Cardiac muscle cell (in vitro differentiated cells and primary cell): ENCODE measurements at places on chromosomes 3 and 15. TPM values are rescaled to one million over a fixed set of nuclear protein-coding genes. Genes with fewer than 3 reads are reported as not detected.
A peak's percentile ranks its signal among the peaks of the same experiment; 100 is the strongest.

- H3K27me3 ChIP-seq: peaks cover 52% of the 10 kb centered on the region
- no peaks in the 10 kb centered on the region for H3K36me3 ChIP-seq
- H3K4me3 ChIP-seq: no peak overlapping the region
- H3K4me1 ChIP-seq: no peaks in the 10 kb centered on the region
- H3K27ac ChIP-seq: no peak overlapping the region
These were observed 1.5 kb upstream of the ADAMTS17 start for GRCh38 chr15:100343251-100343650.

DNA sequence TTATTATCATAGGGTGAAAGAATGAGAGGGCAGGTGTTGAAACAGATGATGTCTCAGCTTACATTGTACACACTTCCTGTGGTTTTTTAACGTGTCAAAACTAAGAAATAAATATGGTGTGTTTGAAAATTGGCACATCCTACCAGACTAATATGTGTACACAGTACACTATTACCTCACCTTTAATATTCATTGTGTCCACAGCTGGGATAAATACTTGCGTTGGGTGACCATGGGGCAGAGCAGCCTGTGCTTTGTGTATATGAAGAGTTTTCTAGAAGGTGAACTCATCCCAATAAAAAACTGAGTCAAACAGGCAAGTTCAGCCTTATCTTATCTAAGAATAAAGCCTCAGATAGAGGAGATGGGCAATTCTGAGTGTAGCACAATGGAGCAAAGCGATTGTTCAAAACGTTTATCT is 17.3 kb downstream of the SUCNR1 start:
- H3K4me3 ChIP-seq: no peak overlapping the region
- H3K27me3 ChIP-seq: no peaks in the 10 kb centered on the region
- H3K4me1 ChIP-seq: peaks cover 7% of the 10 kb centered on the region
- H3K36me3 ChIP-seq: no peaks in the 10 kb centered on the region

- H3K36me3 ChIP-seq: no peaks in the 10 kb centered on the region
- no peak overlapping the region for H3K27ac ChIP-seq
- H3K4me3 ChIP-seq: no peak overlapping the region
- no peaks in the 10 kb centered on the region for H3K27me3 ChIP-seq
- DNase-seq: no peak
These were observed 6.7 kb upstream of the SRP14 start for GRCh38 chr15:40045572-40046217.

DNA sequence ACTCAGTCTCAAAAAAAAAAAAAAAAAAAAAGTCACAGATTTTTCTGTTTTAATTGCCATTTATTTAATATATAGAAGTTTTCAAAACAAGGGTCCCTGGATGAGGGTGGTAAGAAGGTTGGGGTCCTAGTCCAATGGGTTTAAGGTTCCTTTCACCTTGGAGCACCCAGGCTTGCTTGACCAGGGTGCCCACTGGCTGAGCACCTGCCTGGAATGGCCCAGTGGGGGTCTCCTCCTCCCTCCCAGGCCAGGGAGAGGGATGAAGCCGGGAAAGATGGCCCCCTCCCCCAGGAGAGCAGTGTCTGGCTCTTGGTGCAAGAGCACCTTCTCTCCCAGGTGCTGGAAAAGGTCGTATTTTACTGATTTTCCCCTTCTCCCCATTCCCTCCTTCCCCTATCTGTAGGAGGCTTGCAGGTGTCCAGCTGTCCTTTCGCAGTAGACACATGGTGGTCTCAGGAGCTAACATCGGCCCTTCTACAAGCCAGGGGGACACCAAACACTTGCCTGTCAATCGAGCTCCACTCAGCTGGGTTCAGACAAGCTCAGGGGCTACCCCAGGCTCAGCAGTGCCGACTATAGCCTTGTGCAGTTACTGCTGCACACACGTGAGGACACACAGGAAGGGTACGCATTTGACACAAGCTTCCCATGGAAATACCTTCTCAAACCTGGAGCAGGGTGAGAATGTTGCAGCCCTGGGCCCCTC is 112.3 kb upstream of the KLF13 start:
- DNase-seq: no peak
- H3K27ac ChIP-seq: no peak overlapping the region
- H3K27me3 ChIP-seq: no peaks in the 10 kb centered on the region
- H3K4me3 ChIP-seq: no peak overlapping the region
- peaks cover 5% of the 10 kb centered on the region for H3K4me1 ChIP-seq
- no peaks in the 10 kb centered on the region for H3K36me3 ChIP-seq

DNA sequence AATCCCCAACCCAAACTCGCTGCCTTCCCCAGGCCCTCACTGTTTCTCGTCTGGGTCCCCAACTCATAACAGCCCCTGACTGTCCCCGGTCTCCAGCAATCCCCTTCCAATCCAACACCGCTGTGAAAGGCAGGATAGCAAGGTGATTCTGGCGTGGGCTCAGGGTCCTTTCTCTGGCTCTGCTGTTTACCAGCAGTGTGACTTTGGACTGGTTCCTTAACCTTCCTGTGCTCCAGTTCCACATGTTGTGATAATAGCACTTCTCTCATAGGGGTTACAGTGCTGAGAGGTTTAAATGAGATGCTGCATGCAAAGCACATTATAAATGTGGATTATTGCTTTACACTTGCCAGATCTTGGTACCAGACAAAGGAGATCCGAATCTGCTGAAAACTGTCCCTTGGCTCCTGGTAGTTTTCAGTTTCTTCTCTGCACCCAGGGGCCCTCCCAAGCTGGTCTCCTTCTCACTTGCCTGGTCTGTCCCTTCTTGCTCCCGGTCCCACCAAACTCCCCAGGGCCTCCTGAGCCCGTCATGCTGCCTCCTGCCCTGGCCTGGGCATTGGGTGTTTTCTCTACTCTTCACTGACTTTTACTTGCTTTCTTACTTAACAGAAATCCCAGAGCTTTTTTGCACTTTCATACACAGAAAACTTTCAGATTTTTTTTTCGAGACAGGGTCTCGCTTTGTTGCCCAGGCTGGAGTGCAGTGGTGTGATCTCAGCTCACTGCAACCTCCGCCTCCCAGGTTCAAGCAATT is 26.8 kb upstream of the CYP11A1 start:
- no peak overlapping the region for H3K4me3 ChIP-seq
- H3K27ac ChIP-seq: no peak overlapping the region
- no peak for DNase-seq
- no peaks in the 10 kb centered on the region for H3K36me3 ChIP-seq

GRCh38 chr3:14343338-14344112 is 58.9 kb upstream of the SLC6A6 start:
- no peaks in the 10 kb centered on the region for H3K27me3 ChIP-seq
- H3K4me3 ChIP-seq: no peak overlapping the region
- H3K27ac ChIP-seq: no peak overlapping the region
- DNase-seq: no peak

GRCh38 chr3:126549861-126550487 is 8.8 kb downstream of the C3orf22 start:
- no peaks in the 10 kb centered on the region for H3K27me3 ChIP-seq
- H3K36me3 ChIP-seq: no peaks in the 10 kb centered on the region
- H3K4me1 ChIP-seq: peaks cover 6% of the 10 kb centered on the region
- no peak overlapping the region for H3K4me3 ChIP-seq

- H3K27ac ChIP-seq: no peak overlapping the region
- H3K36me3 ChIP-seq: no peaks in the 10 kb centered on the region
- H3K4me1 ChIP-seq: peaks cover 49% of the 10 kb centered on the region
- no peak for DNase-seq
- H3K27me3 ChIP-seq: no peaks in the 10 kb centered on the region
These were observed 69.7 kb downstream of the WDR76 start for GRCh38 chr15:43896543-43896942.

- H3K27ac ChIP-seq: no peak overlapping the region
- H3K36me3 ChIP-seq: no peaks in the 10 kb centered on the region
- H3K4me3 ChIP-seq: no peak overlapping the region
- no peaks in the 10 kb centered on the region for H3K27me3 ChIP-seq
- H3K4me1 ChIP-seq: peaks cover 8% of the 10 kb centered on the region
These were observed 376.9 kb upstream of the RASGRP1 start for GRCh38 chr15:38941399-38941953.

DNA sequence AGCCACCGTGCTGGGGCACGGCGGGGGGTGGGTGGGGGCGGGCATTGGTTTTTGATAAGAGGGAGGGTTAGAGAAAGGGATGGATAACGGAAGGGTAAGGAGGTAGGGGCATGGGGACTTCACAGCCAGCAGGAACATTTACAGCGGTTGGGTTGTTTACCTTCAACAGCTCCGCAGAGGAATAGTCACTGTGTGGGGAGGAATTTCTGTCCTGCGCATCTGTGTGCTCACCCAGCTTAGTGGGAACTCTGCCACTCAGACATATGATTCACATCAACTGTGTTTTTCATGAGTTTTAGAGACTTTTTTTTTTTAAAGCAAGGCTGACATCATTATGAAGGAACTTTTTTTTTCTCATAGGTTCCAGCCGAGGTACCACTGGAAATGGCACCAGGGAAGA is 19.6 kb downstream of the CHRD start:
- H3K4me1 ChIP-seq: no peaks in the 10 kb centered on the region
- no peaks in the 10 kb centered on the region for H3K27me3 ChIP-seq
- no peaks in the 10 kb centered on the region for H3K36me3 ChIP-seq
- DNase-seq: peak; percentile 91
- H3K4me3 ChIP-seq: no peak overlapping the region

- H3K36me3 ChIP-seq: no peaks in the 10 kb centered on the region
- H3K4me3 ChIP-seq: no peak overlapping the region
These were observed 143.7 kb upstream of the ZNF385D start for GRCh38 chr3:21894459-21895340.

- DNase-seq: no peak
- peaks cover 34% of the 10 kb centered on the region for H3K4me1 ChIP-seq
- no peaks in the 10 kb centered on the region for H3K36me3 ChIP-seq
- H3K4me3 ChIP-seq: no peak overlapping the region
- no peak overlapping the region for H3K27ac ChIP-seq
These were observed 37.5 kb downstream of the ZNF710 start for GRCh38 chr15:90038632-90039095.

DNA sequence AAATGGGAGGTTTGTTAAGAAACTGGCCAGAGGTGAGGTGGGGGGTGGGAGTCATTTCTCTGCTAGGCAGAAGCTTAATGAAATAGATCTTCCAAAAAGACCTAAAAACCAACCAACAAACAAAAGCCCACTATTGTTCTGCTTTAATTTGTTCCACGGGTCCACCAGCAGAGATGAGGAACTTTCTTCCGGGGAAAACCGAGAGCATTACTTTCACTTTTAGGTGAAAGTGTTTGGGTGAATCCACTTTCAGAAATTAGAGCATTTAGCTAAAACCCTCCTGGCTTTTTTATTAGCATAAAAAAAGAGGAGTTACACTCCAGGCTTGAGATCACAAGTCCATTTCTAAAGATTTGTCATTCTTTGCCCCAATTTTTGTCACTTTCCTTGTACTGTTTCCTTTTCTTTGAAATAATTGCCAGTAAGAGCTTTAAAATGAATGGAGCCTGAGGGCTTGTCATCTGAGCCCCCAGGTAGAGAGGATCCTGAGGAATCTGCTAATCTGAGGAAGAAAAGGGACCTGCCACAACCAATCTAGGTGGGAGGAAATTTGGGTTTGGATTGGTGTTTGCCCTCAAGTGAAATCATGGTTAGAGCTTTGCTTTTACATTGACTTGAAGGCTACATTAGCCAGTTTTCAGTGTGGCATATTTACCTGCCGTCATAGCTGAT is 667.6 kb downstream of the NAALADL2 start:
- H3K27ac ChIP-seq: no peak overlapping the region
- H3K36me3 ChIP-seq: no peaks in the 10 kb centered on the region
- no peak for DNase-seq
- H3K4me3 ChIP-seq: no peak overlapping the region

- H3K27ac ChIP-seq: no peak overlapping the region
- no peaks in the 10 kb centered on the region for H3K36me3 ChIP-seq
- no peak overlapping the region for H3K4me3 ChIP-seq
- no peak for DNase-seq
These were observed 28.5 kb upstream of the TSEN2 start for GRCh38 chr3:12455740-12456139.

DNA sequence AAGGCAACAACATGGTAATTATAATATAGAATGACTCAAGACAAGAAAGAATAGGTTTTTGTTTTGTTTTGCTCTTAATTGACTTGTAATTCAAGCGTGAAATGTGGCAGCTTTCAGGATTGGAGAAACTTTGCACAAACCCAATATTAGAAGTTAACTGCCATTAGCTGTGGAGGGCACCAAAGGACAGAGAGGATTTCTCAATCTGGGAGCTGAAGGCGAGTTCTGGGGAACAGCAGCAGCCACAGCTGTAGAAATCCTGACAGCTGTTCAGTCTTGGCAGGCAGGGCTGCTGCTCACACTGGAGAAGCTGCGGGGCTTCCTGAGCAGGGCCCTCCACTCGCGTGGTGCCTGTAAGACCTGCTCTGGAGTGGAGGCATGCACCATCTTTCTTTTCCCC is 182.2 kb upstream of the IL12A start:
- H3K36me3 ChIP-seq: no peaks in the 10 kb centered on the region
- peak; percentile 56 for DNase-seq
- H3K27me3 ChIP-seq: no peaks in the 10 kb centered on the region
- no peaks in the 10 kb centered on the region for H3K4me1 ChIP-seq

DNA sequence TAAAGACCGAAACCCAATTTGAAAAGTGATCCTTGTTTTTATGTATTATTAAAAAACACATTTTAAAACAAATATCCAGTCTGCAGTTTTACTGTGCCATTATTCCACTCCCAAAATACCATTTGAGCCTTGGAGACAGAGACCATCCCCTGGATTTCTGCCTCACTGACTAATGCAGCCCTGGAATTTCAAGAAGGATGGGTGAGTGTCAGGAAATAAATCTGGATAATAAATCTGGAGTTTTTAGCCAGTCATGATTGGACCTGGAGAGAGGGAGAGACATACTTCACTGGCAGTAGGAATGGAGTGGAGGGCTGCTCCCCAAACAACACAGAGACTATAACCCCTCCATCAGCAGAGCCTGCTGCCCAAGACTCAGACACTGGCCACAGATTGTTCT is 123.3 kb downstream of the MYLK start:
- H3K27ac ChIP-seq: no peak overlapping the region
- no peaks in the 10 kb centered on the region for H3K27me3 ChIP-seq
- DNase-seq: no peak
- H3K4me3 ChIP-seq: no peak overlapping the region

- no peak overlapping the region for H3K4me3 ChIP-seq
- H3K36me3 ChIP-seq: no peaks in the 10 kb centered on the region
- no peak overlapping the region for H3K27ac ChIP-seq
These were observed 575.4 kb downstream of the NTRK3 start for GRCh38 chr15:87681104-87681503.

SPTBN5 gene
- 2.1 and 3.0 TPM in 2 replicates for total RNA-seq

GABPB1 gene
- total RNA-seq: 22.3 and 25.5 TPM in 2 replicates

HRG gene
- total RNA-seq: not detected in 2 replicates

KLHL40 gene
- total RNA-seq: 0.14 and 0.39 TPM in 2 replicates

PPP1R14D gene
- total RNA-seq: not detected in 2 replicates

PP2D1 gene
- not detected in 2 replicates for total RNA-seq

AADACL2 gene
- not detected in 2 replicates for total RNA-seq

KLHL18 gene
- 12.5 and 14.8 TPM in 2 replicates for total RNA-seq

GREM1 gene
- total RNA-seq: 0.09 and 0.39 TPM in 2 replicates

TTLL13 gene
- total RNA-seq: 0.21 TPM in 2 replicates

THBS1 gene
- 55.2 and 70.2 TPM in 2 replicates for total RNA-seq

RAB6B gene
- 2.4 and 2.6 TPM in 2 replicates for total RNA-seq

MITF gene
- 57.3 and 99.9 TPM in 2 replicates for total RNA-seq
